ENCODE measurements at places on chromosomes 7 and 10.

DNA sequence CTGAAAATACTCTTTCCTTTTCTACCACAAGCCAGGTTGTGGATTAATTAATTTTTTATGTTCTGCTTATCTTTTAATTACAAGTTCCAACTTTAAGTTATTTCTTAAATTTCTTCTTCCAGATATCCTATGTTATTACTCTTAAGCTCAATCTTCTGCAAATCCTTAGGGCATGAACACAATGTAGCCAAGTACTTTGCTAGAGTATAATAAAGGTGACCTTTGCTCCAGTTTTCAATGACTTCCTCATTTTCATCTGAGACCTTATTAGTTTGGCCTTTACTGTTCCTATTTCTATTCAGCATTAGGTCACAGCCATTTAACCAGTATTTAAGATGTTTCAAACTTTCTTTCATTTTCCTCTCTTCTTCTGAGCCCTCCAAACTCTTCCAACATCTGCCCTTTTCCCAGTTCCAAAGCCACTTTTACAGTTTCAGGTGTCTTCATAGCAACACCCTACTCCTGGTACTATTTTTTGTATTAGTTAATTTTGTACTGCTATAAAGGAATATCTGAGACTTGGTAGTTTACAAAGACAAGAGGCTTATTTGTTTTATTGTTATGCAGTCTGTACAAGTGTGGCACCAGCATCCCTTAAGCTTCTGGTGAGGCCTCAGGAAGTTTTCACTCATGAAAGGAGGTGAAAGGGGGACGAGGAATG, 886.2 kb upstream of the GHITM start:
- no peak for DNase-seq

DNA sequence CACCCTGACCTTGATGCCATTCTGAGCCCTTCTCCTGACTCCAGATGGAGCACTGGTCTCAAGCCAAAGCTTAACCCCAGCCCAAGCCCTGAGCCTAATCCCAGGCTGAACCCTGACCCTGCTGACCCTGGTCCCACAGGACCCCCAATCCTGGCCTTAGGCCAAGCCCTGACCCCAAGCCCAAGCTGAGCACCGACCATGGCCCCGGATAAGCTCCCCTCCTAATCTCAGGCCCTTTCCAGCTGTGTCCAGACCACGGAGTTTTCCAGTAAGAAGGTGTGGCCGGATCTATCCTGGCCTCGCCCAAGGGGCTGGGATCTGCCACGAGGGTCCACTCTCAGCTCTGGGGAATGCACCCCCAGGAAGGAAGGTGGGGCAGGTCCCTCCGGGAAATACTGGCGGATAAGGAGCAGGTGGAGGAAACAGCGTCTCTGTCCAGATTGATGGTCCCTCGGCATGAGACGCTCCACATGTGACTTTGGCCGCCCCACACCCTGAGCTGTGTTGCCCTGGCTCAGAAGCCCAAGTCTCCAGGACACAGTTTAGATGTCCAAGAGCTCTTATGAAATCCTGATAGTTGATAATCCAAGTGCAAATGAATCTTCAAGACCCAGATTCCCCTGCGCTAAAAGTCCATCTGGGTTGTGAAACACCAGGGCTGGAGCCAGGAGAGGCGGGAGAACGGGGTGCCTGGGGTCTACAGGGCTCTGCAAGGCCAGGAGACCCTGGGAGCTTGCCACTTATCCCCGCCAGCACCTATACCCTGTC, 10.4 kb downstream of the ELN start:
- DNase-seq: no peak

DNA sequence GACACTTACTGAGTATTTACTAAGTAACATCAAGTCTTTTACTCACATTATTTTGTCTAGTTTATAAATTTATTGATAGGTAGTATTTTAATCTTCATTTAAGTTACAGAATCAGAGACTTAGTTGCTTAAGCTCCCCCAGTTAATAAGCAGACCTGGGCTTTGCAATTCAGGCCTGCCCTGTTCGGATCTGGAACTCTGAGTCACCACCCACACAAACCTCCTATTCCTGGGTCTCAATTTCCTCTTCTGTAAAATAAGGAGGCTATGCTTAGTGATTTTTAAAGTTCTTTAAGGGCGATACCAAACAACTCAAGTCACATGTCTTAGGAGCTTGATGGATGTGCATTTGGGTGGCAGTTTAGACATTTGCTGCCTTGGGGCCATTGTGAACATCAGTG, 3.5 kb upstream of the MGAM start:
- DNase-seq: no peak

DNA sequence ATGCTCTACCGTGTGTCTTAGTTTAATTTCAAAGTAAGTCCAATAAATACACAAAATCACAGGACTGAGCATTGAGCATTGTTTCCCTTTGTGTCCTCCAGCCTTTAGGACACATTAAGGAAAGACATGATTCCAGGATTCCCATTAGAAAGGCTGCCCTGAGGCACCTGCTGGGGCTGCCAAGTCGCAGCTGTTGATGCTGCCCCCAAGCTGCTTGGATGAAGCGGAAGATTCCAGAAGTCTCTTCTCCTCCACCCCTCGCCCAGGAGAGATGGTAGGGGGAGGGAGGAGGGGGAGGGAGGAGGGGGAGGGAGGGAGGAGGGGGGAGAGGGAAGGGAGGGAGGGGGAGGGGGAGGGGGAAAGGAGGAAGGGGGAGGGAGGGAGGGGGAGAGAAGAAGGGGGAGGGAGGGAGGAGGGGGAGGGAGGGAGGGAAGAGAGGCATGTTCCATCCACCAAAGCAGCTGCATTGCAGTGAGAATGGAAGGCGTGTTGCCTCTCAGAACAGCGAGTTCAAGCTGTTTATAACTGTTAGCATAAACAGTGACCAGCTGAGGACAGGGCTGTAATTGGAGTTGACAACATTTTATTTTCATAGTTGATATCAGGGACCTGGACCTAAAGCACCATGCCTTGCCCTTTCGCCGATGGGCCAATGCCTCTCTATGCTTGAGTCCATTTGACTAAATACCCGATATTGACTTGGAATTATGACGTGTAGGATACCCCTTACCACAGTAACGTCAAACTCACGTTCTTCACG, 67.3 kb downstream of the DIP2C start:
- DNase-seq: no peak

- DNase-seq: no peak
Observed at GRCh38 chr10:125343118-125343925, 183.0 kb upstream of the CTBP2 start.

DNA sequence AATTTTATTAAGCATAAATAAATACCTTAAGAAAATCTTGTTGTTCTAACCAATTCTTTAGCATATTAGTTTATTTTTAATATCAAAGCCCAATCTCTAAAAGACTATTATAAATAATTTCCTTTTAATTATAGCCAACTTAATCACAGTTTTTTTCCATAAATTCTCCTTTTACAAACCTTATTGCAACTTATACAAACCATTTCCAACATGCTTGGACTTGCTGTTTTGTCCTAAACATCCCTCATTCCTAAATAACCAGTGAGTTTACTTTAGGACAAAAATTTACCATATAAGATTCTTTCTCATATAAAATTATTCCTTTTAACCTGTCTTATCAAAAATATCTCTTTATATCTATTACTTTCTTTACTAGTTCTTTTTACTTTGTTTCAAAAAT, 25.2 kb upstream of the LSM8 start:
- no peak for DNase-seq

DNA sequence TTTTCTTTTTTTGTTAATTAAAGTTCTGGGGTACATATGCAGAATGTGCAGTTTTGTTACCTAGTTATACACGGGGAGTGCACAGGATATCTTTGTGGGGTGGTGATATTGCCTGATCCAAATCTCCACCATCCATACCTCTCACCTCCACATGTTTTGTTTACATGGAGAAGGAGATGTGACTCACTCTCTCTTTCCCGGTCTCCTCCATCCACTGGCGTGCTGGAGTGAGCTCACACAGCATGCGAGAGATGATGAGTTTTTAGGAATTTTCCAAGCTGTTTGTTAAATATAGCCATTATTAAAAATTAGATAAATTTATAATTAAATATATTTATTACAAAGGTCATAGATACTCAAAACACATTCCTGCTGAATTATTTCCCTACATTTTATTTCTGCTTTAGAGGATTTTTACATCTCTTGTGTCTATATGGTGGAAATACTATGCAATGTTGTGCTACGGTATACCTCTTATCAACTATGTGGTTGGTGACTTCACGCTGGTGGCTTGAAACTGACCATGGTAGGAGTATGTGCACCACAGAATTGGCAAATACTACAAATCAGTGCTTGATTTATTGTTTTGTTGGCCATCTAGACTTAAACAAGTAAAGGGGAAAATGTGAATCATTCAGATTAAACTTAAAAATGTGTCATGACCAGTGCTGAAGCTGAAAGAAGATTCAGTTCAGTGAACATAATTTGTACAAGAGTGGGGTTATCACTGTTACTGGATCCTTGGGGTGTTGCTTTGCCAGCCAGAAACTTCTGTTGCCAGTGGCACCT, 107.9 kb upstream of the FAM180A start:
- no peak for DNase-seq

GRCh38 chr10:30806850-30807249, 177.3 kb upstream of the LYZL2 start:
- no peak for DNase-seq

DNA sequence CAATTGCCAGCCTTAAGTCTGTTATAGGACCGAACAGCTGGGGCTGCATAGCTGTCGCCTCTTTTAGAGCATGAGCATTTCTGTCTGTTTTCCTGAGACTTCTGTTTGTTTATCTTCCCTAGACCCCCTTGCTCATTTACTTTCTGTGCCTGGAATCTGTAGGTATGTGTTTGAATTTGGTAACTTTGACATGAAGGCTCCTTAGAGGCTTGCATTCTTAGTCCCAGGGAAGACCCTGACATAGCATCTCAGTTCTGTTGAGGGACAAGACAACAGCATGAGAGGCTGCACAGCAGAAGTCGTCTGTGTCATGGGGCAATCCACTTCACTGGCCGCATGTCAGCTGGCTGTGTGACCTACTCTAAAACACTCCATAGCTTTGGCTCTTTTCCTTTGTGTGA, 58.7 kb downstream of the KLHDC10 start:
- no peak for DNase-seq

- DNase-seq: no peak
Observed at GRCh38 chr7:69443136-69443535, 155.1 kb upstream of the AUTS2 start.

- no peak for DNase-seq
Observed at GRCh38 chr7:7595451-7595850, 28.8 kb downstream of the MIOS start.

DNA sequence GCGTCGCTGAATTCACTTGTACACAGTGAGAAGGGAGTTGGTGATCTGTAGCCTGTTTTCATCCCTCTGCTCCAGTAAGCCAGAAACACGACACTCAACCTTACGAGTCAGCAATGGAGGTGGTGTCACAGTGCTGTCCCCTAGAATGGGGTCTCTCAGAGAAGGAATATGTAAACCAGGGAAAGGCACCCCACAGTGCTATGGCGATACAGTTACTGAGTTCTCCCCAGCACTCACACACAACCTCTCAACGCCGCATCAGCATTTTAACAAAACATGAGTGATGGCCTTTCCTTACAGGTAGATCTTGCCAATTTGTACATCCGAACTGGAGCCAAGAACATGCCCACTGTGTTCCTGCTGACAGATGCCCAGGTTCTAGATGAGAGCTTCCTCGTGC, 196.3 kb downstream of the CDCA7L start:
- no peak for DNase-seq

DNA sequence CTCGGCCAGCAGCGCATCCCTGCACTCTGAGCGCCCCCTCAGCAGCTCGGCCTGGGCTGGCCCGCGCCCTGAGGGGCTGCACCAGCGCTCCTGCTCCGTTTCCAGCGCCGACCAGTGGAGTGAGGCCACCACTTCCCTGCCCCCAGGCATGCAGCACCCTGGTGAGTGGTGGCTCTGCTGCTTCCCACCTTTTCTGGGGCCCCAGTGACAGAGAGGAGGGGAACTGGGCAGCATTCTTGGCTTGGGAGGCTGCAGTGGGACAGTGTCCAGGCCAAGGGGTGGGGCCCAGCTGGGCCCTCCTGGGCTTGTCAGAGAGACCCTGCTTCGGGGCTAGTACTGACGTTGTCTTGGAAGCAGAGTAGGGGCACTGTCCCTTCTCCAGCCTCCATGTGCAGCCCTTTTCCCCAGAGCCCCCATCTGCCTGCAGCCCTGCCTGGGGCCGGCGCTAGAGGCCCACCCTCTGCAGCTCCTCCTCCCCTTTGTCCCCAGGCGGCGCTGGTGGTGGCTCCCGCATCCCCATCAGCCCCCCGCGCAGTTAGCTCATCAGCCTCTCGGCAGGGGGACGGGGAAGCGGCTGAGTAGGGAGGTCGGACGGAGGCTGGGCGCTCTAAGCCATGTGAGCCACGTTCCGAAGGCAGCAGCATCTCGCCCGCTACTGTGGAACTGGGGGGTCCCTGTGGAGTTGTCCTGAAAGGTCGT, 29.2 kb downstream of the GBX1 start:
- DNase-seq: no peak

GRCh38 chr10:99779335-99779734, 3.1 kb upstream of the ABCC2 start:
- DNase-seq: no peak

All from T1000 (cell line).